ENCODE measurements at places on chromosomes 6 and 20. TPM values are rescaled to one million over a fixed set of nuclear protein-coding genes. Genes with fewer than 3 reads are reported as not detected.

Gene TFAP2D
- not detected for polyA plus RNA-seq

Gene ANKS1A
- polyA plus RNA-seq = 3.3 TPM

Gene GRM1
- not detected for polyA plus RNA-seq

Gene SRSF12
- polyA plus RNA-seq = 0.41 TPM

Gene OPRL1
- polyA plus RNA-seq = 3.7 TPM

Gene CLIC5
- polyA plus RNA-seq = 1.9 TPM

Gene OTOR
- polyA plus RNA-seq = not detected

Gene DNMT3B
- polyA plus RNA-seq = not detected

Gene FAXC
- not detected for polyA plus RNA-seq

Gene RBM38
- 39.2 TPM for polyA plus RNA-seq

Gene HLA-DRB5
- polyA plus RNA-seq = 92.6 TPM
